Right hindlimb (tissue), 1 donor: ENCODE measurements at places on chromosomes 3 and 15.

GRCh38 chr3:80232760-80233159, 465.0 kb upstream of the ROBO1 start:
- no peak for DNase-seq

- DNase-seq: no peak
Measured at GRCh38 chr3:106711650-106712049, 665.6 kb upstream of the CCDC54 start.

- no peak for DNase-seq
Measured at GRCh38 chr3:152283492-152284381, 15.0 kb downstream of the MBNL1 start.

DNA sequence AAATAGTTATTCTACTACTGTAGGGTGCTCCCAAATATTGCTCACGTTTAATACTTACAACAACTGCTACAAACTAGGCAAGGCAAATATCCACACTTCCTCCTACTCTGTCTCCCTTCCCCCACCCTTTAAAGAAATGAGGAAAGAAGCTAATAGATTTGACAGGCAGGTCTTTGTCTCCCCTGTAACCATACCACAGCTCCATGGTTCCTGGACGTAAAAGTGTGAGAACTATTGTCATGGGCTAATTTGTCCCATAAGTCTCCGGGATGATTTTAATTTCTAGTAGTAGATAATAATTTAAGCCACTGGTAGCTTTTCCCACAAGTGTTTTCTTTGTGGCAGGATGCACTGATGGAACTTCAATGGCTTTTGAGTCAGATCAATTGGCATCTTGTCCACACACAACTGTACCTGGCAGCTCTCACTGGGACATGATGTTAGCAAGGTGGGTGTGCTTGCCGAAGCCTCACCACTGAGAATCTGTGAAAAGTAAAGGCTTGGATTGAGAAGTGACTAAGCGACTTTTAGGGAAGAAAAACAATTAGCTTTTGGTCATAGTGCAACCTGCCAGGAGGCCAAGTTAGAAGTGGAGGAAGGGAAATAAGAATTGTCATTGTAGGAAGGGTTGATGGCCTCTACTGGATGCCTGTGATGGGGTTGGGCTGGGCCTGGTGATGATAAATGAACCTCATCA, 1.4 kb upstream of the CPOX start:
- DNase-seq: no peak

DNA sequence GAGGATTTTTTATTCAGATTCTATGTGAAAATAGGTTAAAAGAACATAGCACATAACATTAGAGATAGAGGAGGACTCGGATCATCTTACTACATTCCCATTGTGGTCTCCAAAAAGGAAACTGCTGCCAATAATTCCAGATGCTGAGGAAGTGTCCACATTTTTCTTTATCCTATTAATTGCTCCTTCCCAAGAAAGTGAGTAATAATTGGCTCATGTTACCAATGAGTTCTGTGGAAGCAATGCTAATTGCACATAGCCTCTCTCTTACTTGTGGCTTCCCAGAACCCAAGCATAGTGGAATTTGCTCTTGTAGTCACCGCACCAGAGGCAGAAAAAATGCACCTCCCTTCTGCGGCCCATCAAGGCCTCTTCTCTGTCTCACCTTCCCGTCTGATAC, 208.4 kb downstream of the PLOD2 start:
- no peak for DNase-seq

- DNase-seq: no peak
Measured at GRCh38 chr3:61146010-61146890, 105.0 kb downstream of the FHIT start.

GRCh38 chr3:106227068-106227467, 358.3 kb upstream of the CBLB start:
- DNase-seq: no peak

DNA sequence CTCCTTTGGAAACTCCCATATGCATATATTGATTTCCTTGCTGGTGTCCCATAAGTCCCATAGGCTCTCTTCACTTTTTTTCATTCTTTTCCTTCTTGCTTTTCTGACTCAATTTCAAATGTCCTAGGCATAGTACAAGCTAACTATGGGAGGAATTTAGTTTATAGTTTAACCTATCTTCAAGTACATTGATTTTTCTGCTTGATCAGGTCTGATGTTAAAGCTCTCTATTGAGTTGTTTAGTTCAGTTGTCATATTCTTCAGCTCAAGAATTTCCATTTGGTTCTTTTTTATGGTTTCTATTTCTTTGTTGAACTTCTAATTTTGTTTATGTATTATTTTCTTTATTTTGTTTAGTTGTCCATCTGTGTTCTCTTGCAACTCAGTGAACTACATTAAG, 121.3 kb upstream of the MNS1 start:
- no peak for DNase-seq

- no peak for DNase-seq
Measured at GRCh38 chr15:43433165-43433564, 59.8 kb downstream of the TP53BP1 start.

DNA sequence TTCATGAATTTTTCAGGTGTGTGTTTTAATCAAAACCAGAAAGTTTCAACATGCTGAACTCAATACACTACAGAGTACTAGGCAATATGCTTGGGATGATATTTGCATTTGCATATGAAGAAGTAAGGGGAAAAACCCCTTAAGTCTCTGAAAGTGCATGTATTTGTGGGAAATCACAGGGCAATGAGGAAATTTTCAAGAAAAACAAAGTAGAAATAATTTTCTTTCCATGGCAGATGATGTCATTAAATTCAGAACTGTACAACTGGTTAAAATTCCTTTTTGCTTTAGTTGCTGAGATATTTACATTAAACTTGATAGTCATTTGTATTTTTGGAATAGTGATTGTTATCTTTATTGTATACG, 294.0 kb upstream of the TBC1D5 start:
- DNase-seq: no peak

DNA sequence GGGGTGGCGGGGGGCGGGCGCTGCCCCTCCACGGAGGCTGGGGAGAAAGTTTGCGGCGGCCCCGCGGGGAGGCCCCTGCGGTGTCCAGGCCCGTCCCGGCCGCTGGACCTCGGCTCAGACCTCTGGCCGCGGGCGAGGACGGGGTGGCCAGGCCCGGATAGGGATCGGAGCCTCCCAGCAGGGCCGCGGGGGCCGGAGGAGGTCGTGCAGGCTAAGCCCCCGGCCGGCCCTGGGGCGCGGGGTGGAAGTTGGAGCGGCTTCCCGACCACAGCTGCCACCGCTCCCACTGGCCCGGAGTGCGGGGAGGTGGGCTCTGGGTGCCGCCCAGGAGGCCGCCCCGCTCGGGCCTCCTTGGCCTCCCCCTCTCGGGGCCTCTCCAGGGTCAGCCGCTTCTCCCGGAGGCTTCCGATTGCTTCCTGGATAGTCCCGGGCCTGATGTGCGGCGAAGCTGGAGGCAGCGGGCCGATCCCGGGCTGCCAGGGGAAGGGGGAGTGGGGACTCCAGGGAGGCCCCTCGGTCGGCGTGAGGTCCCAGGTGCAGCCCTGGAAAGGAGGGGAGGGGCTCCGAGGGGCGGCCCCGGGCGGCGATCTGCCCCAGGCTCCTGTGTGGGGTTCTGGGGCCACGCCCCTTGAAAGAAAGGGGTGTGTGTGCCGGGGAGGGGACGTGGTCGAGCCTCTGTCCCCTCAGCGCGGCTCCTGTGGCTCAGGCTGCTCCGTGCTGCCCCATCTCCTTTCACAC, 907 bp downstream of the PLXNA1 start:
- peak; percentile 71 for DNase-seq

DNA sequence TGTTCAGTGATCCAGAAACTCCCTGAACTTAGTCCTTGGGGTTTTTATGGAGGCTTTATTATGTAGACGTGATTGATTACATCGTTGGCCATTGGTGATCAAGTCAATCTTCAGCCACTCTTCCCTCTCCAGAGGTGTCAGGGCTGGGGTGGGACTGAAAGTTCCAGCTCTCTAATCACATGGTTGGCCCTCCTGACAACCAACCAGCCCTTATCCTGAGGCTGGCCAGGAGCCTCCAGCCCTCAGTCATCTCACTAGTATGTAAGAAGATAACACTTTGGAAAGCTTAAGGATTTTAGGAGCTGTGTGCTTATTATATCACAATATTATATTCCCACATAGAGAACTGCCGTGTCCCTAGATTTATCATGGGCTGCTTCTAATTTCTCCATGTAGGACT, 142.3 kb downstream of the VPS8 start:
- no peak for DNase-seq

- DNase-seq: no peak
Measured at GRCh38 chr15:77775837-77776236, 143.1 kb upstream of the LINGO1 start.

- no peak for DNase-seq
Measured at GRCh38 chr3:2937055-2937454, 173.1 kb downstream of the IL5RA start.

DNA sequence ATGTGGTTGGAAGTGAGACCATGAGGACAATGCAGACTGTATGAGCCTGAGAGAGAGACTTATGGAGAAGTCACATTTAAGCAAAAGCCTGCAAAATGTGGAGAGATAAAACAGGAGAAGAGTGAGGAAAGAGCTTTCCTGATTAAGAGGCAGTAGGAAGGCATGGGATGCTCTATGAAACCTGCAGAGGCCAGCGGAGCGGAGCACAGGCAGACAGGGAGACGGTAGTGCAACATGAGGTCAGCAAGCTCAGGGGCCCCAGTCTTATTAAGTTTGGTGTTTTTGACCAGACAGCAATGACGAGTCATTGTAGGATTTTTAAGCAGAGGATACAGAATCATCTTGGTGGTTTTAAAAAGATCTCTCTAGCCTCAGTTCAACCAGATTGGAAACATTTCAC, 721.5 kb upstream of the GOLIM4 start:
- no peak for DNase-seq

DNA sequence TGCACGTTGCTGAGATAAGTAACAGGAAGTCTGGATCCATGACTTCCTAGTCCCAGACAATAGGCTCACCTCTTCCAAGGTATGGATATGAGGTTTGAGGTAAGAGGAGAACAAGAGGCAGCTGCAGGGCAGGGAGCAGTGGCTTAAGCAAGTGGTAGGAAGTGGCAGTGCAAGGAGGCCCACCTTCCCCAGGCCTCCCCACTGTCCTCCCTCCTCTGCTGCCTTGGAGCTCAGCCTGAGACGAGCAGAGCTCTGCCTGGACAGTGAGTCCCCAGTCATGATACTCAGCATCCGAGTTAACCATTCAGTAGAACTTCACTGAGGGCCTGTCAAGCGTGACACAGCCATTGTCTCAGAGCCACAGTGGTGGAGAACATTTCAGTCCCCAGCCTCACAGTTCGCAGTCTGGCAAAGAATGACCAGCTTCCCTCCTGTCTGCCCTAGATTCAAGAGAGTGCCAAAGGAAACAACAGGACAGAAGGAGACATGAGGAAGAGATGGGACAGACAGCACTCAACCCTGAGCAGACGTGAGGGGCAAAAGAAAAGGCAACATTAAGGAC, 41.4 kb upstream of the BOC start:
- no peak for DNase-seq

GRCh38 chr3:72950372-72950771, 46.2 kb upstream of the PPP4R2 start:
- no peak for DNase-seq

DNA sequence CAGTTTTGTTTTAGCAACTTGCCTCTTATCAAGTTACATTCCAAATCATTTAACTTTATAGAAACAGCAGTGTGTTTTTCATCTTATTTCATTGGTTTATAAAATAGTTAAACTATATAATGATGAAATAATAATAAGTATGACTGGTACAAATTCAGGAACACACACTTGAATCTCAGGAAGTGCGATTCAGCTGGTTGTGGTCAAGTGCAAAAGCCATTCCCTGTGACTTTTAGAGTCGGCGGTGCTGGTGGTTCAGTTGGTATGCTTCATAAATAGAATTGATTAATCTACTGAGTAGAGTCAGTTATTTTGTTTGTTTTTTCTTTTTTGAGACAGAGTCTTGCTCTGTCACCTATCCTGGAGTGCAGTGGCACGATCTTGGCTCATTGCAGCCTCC, 22.7 kb downstream of the SACM1L start:
- no peak for DNase-seq

- DNase-seq: no peak
Measured at GRCh38 chr3:192079098-192079497, 618.1 kb downstream of the PYDC2 start.

GRCh38 chr3:185797993-185798830, 26.6 kb downstream of the IGF2BP2 start:
- DNase-seq: no peak
